Activated CD4-positive, alpha-beta T cell treated with anti-CD3 and anti-CD28 coated beads, Interleukin-2, Interleukin-4, amounts not matched to agents 100 ng/mL and 50 ng/mL, durations not matched to agents 16 hours and 8 hours (primary cell): ENCODE measurements at places on chromosomes 3 and 15.

- DNase-seq, result peak; percentile 41
These were observed 4.5 kb upstream of the TLNRD1 start for GRCh38 chr15:80996247-80996646.

GRCh38 chr3:35658686-35659085 lies 19.4 kb downstream of the ARPP21 start:
- no peak for DNase-seq

DNA sequence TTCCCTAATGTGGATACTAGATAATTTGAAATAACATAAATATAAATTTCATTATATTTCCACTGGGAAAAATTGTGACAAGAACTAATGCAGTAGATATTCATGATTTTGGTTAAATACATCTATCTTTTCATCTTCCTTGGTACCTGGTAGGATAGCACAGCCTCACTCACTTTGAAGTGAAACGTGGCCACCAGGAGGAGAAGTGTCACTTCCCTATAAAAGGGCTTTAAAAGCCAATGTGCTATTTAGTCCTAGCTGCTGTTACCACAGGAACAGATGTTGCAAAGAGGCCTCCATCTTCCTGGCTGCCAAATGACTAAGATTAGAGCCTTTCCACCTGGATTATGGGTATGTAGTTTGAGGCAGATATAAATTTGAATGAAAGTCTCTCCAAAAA lies 140.0 kb downstream of the PLOD2 start:
- DNase-seq, result no peak

GRCh38 chr3:60588806-60589205 lies 662.4 kb downstream of the FHIT start:
- DNase-seq, result no peak

DNA sequence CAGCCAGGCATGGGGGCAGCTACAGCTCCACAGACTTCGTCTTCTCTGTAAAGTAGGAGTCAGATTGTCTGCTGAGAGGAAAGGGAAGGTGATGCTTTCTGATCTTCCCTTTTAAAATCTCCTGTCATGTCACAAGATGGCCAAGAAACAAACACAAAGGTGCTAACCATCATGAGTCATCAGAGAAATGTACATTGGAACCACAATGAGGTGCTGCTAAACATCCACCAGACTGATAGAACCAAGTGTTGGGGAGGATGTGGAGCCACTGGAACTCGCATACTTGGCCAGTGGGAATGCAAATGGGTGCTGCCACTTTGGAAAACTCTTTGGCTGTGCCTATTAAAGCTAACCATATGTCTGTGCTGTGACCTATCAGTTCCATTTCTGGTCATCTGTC lies 268.8 kb downstream of the SLCO3A1 start:
- DNase-seq, result peak; percentile 9

DNA sequence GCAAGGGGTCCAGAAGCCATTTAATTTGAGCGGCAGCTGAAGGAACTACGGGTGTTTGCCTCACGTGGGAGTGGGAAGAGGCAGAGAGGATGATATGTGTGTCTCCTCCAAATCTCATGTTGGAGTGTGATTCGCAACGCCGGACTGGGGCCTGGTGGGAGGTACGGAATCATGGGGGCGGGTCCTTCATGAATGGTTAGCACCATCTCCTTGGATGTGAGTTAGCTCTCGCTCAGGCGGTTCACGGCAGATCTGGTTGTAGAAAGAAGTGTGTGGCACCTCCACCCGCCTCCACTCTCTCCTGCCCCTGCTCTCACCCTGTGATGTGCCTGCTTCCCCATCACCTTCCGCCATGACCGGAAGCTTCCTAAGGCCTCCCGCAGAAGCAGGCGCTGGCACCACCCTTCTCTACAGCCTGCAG lies 25.4 kb downstream of the XXYLT1 start:
- DNase-seq, result no peak

- DNase-seq, result no peak
These were observed 800.7 kb downstream of the NAALADL2 start for GRCh38 chr3:175659670-175660350.

GRCh38 chr3:194001-194400 lies 2.6 kb upstream of the CHL1 start:
- DNase-seq, result no peak

GRCh38 chr15:101530224-101530958 lies 40.9 kb upstream of the PCSK6 start:
- DNase-seq, result no peak

DNA sequence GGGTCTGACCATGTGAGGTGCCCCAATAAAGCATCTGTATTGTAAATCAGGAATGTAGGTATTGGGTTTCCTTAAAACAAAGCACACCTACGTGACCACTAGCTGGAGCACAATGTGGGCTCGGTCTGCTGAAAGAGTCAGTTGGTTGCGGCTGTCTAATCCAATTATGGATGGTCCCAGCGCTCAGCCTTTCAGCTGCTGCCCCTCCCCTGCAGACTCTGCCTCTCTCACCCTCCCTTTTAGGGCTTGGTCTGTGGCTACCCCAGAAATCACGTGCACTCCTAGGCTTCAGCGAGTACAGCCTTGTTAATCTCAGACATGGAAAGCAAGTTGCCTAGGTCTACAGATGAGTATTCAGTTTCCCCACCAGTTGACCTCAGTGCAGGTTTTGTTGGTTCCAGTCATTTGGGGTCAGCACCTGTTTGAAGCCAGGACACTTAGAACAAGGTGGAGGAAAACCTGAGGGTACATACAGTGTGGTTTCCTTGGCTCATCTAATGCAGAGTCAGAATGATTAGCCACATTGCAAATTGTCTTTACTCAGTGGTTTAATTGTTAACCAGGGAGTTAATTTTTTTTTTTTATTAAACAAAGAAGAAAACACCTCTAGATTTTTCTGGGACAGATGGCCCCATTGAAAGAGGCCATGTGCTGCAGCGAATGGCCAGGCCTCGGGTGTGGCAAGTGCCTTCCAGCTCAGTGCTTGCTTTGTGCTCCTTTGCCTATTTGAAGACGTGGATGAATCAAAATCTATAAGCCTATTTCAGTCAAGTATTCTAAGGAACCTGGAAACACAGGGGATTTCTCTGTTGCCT lies 137.7 kb downstream of the IGF1R start:
- peak; percentile 14 for DNase-seq

DNA sequence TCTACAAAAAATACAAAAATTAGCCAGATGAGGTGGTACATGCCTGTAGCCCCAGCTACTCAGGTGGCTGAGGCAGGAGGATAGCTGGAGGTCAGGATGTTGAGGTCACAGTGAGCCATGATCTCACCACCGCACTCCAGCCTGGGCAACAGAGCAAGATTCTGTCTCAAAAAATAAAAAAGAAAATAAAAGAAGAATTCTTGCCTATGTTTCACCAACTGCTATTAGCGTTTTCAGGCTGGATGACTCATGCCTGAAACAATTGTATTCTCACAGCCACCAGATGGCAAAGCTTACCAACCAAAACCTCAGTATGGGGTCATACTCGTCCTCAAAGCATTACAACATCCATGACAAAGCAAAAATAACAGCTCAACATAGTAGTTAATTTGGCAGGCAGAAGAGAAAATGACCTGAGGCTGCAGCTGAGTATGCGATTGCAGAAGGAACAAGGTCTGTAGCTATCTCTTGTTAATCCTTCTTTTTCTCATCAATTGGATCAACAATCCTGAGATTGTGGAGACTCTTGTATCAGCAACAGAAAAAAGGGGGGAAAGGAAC lies 52.2 kb downstream of the TP53BP1 start:
- DNase-seq, result peak; percentile 84

DNA sequence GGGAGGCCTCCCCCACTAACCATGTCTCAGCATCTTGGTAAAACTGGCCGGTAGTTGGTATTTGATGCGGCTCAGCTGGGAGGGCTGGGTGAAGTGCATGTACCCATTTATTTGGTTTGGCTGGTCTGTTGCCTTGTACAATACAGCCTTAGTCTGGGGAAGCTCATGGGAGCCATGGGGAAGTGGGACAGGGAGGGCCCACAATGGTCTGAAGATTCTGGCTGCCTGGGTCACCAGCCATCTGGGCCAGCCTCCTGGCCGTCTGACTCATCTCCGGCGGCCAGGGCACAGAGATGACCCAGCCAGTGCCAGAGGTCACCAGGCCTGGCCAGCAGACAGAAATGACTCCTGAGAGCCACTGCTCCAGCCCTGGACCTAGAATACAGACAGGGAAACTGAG lies 51.6 kb upstream of the SMAD6 start:
- DNase-seq, result no peak

- no peak for DNase-seq
These were observed 22.3 kb downstream of the NOX5 start for GRCh38 chr15:69036826-69037225.

DNA sequence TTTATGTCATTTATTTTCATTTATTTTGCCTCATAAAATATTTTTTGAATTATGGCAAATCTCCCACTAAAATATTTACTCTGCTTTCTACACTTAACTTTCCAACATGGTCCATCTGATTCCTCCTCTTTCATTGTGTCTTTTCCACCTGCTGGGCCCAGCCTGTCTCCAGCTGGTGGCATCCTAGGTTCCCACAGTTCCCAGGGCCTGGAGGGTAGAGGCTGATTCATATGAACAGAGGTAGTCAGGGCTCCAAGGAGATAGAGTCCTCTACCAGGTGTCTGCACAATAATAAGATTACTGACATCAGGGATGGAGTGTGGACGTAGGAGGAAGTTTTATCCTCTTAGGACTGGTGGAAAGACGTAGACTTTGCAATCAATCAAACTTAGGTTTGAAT lies 14.3 kb downstream of the ZBTB38 start:
- DNase-seq, result no peak

GRCh38 chr15:41778521-41778920 lies 4.2 kb downstream of the MAPKBP1 start:
- DNase-seq, result no peak

DNA sequence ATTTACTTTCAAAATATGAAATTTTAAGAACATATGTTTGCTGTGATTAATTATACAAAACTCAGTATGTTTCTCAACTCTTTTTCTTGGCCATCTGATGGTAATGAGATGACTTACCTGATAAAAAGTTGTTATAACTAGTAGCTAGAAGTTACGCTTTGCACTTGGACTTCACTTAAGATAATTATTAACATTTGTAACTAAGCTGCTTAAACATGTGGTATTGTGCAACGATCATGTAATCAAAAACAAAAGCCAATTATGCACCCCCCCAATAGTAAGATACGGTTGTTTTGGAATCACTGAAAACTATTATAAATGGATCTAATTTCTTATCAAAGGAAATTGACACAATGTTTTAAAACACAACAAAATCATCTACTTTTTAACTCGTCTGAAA lies 342.9 kb downstream of the CNTN3 start:
- DNase-seq, result no peak

DNA sequence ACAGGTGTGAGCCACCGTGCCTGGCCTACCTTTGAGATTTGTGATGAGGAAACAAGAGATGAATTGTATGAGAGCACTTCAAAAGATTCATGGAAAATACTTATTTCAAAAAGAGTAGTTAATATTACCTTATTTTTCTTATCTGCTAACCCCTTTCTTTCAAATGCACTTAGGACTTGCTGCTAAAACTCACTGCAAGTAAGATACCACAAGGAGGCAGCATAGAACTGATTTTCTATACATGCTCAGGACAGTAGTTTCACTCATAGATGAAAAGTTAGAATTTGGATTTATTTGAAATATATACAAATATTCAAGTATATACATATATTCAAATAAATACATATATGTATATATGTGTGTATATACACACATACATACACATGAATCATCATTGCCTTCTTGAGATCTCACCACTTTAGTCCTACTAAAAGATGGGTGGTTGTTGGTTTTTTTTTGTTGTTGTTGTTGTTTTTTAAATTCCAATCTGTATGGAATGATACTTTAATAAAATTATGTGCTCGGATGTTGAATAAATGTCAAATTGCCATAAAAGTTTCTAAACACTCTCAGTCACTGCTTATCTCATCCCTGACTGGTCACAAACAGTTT lies 2.4 kb downstream of the CCNDBP1 start:
- peak; percentile 50 for DNase-seq

DNA sequence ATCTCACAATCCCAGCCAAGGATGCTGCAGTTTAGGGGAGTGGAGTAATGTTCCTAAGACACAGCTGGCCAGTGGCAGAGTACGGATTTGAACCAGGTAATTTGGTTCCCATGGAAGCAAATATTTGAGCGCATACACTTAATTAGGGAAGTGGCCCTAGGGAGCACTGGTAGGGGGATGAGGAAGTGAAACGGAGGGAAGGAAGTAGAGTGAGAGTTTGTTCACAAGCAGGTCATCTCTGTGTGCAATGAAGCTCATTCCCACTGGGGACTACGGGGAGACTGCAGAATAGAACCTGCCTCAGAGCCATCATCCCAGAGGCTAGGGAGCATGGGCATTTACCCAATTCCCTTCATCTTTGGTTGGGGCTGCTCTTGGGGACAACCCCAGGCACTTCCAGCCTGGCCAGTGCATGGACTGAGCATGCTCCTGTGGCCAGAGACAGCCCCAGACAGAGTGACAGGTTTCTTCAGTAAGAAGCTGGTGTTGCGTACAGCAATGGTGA lies 317.2 kb upstream of the PROK2 start:
- DNase-seq, result no peak

DNA sequence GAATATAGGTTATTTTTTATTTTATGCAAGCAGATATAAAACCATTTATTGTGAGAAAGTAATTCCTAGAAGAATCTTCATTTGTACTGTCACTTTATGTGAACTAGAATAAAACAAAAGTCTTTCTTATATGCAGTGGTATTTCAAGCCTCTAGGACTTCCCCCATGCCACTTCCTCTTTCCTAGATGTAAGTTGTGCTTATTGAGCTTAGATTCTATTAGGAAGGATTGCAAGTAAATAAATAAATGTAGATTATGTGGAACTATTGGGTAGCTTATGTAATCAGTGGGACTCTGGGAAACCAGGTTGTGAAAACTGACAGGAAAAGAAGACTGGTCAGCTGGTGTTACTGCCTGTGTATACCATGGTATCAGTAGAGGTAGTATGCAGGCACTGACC lies 169.7 kb downstream of the RSRC1 start:
- DNase-seq, result no peak

DNA sequence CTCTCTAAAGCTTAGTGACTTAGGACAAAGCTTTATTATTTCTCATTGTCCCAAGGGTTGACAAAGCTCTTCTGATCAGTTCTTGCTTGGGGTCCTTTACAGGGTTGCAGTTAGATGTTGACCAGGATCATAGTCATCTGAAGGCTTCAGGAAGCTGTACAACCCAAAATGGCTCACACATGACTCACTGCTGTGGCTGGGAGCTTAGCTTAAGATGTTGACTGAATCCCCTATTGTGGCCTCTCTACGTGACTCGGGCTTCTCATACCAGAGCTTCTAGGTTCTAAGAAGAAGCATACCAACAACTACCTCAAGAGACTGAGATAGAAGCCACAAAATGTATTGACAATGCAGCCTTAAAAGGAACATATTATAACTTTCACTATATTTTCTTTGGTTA lies 569.6 kb upstream of the ROBO2 start:
- no peak for DNase-seq

GRCh38 chr3:13835246-13835645 lies 44.6 kb downstream of the WNT7A start:
- DNase-seq, result no peak

DNA sequence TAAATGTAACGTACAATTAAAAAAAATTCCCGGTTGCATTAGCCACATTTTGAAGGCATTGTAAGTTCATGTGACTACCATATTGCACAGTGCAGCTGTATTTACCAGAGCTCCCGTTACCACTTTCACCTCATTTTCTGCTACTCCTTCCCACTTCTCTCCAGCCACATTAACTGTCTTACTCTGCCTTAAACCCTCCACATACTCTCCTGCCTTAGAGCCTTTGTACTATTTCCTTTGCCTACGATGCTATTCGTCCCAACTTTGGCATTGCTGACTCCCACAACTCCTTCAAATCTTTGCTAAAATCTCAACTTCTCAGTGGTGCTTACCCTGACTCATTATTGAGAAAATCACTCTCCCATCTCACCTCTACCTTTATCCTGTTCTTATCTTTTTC lies 115.2 kb downstream of the CADM2 start:
- DNase-seq, result no peak
